ENCODE measurements at places on chromosomes 12 and 14. TPM values are rescaled to one million over a fixed set of nuclear protein-coding genes. Genes with fewer than 3 reads are reported as not detected.

- H3K4me3 ChIP-seq = no peak overlapping the region
- no peak for DNase-seq
- H3K36me3 ChIP-seq = no peaks in the 10 kb centered on the region
- H3K4me1 ChIP-seq = no peaks in the 10 kb centered on the region
Observed at GRCh38 chr12:84085046-84085445, 827.6 kb downstream of the SLC6A15 start.

DNA sequence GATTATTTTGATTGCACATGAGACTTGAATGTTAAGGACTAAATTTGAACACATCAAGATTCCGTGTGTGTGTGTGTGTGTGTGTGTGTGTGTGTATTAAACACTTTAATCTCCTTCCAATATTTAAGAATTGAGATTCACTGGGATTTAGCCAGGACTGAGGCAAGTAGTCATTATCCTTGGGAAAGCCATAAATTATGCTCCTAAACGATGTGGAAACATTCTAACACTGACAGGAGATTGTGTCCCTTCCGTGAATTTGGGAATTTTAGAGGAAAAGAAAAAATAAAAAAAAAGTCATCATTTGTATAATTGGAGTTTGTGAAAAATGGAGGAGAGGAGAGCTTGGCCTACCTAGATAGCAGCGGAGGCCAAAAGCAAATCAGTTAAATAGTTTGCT lies 212.9 kb downstream of the DUSP6 start:
- H3K27me3 ChIP-seq = no peaks in the 10 kb centered on the region
- no peaks in the 10 kb centered on the region for H3K36me3 ChIP-seq
- no peak for DNase-seq
- H3K27ac ChIP-seq = no peak overlapping the region

DNA sequence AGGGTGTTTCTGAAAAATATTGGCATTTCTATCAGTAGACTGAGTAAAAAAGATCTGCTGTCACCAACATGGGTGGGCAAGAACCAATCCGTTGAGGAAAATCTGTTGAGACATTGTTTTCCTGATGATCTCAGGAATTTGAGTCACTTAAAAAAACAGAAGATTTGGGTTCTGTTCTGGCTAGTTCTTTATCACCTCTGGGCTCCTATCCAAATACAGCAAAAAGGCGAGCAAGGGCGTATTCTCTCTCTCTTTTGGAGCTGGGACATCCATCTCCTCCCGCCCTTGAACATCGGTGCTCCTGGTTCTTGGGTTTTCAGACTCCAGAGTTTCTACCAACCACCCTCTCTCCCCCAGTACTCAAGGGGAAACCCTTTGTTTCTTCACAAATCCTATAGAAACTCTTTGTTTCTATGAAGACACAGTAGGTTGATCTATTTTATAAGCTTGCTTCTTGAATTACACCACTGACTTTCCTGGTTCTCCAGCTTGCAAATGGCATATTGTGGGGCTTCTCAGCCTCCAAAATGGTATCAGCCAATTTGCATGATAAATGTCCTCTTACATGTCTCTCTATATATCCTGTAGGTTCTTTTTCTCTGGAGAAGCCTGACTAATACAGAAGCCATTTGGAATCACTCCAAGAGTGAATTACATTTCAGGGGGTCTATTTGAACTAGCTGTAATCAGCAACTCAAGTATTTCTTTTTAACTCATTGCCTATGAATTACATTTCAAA lies 263.9 kb upstream of the TMTC1 start:
- no peak overlapping the region for H3K4me3 ChIP-seq
- no peaks in the 10 kb centered on the region for H3K4me1 ChIP-seq
- no peaks in the 10 kb centered on the region for H3K36me3 ChIP-seq
- no peak overlapping the region for H3K27ac ChIP-seq
- no peaks in the 10 kb centered on the region for H3K27me3 ChIP-seq
- DNase-seq = no peak

GRCh38 chr12:132488127-132489077 lies 1.5 kb upstream of the FBRSL1 start:
- peak overlapping the region; percentile 52 for H3K4me3 ChIP-seq
- peak; percentile 69 for DNase-seq
- H3K4me1 ChIP-seq = peaks cover 36% of the 10 kb centered on the region
- H3K27ac ChIP-seq = peak overlapping the region; percentile 91
- H3K36me3 ChIP-seq = no peaks in the 10 kb centered on the region

GRCh38 chr12:122834921-122835749 lies at the start of gene HIP1R:
HIP1R (plus strand) TSS chr12:122835457; CDS start chr12:122835551, 94 bp downstream.
- peak; percentile 71 for DNase-seq
- peak within 1 kb of the TSS; percentile 88 for H3K27ac ChIP-seq
- H3K4me1 ChIP-seq = peaks cover 40% of the 10 kb centered on the region

- H3K4me1 ChIP-seq = peaks cover 15% of the 10 kb centered on the region
- H3K36me3 ChIP-seq = no peaks in the 10 kb centered on the region
- no peak for DNase-seq
- H3K27me3 ChIP-seq = no peaks in the 10 kb centered on the region
Observed at GRCh38 chr12:123109319-123109772, 41.5 kb downstream of the PITPNM2 start.

DNA sequence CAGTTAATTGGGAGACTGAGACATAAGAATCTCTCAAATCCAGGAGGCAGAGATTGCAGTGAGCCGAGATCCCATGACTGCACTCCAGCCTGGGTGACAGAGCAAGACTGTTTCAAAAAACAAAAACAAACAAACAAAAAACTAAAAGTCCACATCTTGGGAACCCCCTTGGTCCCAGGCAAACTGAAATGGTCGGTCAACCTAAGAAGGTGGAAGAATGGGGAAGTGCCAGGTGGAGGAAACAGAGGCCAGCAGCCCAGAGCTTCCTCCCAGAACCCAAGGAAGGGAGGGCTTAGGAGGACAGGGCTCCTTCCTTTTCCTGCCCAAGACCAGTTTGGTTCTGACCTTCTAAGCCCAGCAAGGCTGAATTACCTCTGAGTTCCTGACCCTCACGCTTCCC lies 121.0 kb upstream of the FUT8 start:
- H3K27ac ChIP-seq = no peak overlapping the region
- no peaks in the 10 kb centered on the region for H3K4me1 ChIP-seq
- no peak overlapping the region for H3K4me3 ChIP-seq
- no peaks in the 10 kb centered on the region for H3K27me3 ChIP-seq
- DNase-seq = no peak

GZMH gene
- total RNA-seq = not detected

KCNMB4 gene
- 1.1 TPM for total RNA-seq

TTC6 gene
- total RNA-seq = 12.5 TPM

Measured in transverse colon (tissue), 4 donors.